ENCODE measurements at places on chromosomes 12 and 14.

DNA sequence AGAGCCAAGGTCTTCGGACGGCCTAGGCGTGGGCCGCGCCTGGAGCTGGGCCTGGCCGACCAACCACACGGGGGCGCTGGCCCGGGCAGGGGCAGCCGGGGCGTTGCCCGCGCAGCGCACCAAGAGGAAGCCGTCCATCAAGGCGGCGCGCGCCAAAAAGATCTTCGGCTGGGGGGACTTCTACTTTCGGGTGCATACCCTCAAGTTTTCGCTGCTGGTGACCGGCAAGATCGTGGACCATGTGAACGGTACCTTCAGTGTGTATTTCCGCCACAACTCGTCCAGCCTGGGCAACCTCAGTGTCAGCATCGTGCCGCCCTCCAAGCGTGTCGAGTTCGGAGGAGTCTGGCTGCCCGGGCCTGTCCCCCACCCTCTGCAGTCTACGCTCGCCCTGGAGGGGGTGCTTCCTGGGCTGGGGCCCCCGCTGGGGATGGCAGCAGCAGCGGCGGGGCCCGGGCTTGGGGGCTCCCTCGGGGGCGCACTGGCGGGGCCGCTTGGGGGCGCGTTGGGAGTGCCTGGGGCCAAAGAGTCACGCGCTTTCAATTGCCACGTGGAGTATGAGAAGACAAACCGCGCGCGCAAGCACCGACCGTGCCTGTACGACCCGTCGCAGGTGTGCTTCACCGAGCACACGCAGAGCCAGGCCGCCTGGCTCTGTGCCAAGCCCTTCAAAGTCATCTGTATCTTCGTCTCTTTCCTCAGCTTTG is 4.4 kb upstream of the SHMT2 start:
- peak; percentile 84 for DNase-seq

DNA sequence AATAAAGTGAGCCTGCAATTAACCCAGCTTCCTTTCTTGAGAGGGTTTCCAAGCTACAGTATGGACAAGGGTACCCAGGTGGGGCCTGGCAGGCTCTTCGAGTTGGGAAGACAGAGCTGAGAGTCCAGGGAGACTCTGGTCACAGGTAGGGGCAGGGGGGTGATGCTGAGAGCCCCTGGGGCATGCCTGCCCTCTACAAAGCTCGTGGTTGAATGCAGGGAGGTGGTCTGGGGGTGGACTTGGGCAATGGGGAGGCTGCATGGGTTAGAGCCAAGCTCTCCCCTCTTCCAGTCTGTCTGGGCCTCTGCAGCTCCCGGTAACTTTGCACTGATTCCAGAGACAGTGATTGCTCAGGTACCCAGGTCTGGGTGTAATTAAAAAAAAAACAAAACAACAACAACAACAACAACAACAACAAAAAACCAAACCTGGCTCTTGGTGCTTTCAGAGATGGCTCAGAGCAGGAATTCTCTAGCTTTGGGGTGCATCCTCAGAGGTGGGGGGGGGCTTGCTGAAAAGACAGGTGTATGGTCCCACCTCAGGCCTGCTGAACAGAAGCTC is 30.8 kb upstream of the PPP2R5C start:
- no peak for DNase-seq

DNA sequence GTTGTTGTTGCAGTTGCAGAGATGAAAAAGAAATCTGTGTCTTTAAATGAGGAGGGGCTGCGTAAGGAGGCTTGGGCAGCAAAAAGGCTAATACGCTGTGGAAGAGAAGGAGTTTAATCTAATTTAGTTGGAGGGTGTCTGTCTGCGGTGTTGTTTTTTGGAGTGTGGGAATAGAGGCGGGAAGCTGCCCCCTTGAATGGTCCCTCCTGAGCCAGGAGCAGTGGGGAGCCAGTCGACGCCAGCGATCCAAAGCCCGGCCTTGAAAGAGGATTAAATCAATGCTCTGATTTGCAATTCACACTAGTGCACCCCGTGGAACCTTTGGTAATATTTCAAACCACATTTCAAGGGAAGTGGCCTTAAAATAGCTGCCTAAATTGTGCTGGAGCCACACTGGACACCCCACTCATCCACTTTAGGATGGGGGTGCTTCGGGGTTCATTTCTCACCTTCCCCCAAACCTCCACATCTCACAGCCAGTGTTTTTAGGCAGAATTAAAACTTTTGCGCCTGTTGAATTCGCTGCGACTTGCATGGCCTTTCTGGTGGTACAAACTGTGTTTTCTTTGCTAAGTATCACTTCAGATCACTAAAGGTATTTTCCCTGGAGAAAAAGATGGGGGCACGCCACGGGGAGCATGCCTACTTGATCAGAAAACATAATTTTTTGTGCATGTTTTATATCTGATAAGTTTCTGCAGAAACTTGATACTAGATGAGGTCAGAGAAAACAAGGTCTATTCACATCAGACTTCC is 4.1 kb upstream of the FZD10 start:
- DNase-seq, result no peak

- DNase-seq, result no peak
These were observed 33.2 kb upstream of the SFSWAP start for GRCh38 chr12:131677699-131678098.

DNA sequence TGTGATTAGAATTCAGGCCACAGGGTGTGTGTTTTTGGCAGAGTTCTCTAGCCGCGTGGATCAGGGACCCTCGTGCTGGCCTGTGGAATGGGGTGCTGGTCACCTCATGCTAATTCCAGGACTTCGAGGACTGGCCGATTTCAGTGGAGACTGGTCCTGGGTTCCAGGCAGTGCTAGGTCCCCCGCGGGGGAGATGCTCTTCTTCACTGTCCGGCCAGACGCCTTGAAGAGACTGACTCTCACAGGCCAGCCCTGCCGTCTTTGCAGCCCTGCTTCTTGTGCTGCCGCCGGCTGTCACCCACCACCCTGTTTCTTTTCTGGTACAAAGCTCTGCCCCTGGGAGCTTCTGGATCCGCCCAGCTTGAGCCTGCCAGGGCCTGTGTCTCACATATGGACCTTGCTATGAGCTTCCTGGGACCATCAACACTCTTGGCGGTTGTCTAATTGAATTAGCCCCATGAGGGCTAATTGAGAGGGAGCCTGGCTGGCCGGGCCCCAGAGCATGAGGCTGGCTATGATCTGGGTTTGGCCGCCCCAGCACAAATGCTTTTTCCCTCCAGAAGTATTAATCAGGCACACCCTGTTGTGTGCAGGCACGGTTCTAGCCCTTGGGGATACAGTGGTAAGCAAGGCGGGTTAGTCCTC is 8.2 kb downstream of the MLXIP start:
- no peak for DNase-seq

DNA sequence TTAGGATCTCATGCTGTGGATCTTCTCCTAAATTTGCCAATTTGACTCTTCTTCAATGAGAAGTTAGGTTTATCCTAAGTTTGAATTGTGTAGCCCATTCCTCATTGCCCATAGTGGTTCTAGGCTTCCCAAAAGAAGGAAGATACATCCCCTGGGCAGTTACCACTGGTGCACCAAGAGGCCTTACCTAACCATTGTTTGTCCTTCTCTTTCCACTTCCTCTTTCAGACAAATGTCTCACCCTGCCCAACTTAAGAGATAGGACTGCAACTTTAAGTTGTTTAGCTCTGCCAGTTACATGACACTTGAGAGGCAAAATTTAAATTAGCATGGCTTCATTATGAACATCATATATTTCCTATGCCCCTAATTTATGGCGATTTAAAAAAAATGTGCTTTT is 9.4 kb upstream of the KCNH3 start:
- peak; percentile 33 for DNase-seq

DNA sequence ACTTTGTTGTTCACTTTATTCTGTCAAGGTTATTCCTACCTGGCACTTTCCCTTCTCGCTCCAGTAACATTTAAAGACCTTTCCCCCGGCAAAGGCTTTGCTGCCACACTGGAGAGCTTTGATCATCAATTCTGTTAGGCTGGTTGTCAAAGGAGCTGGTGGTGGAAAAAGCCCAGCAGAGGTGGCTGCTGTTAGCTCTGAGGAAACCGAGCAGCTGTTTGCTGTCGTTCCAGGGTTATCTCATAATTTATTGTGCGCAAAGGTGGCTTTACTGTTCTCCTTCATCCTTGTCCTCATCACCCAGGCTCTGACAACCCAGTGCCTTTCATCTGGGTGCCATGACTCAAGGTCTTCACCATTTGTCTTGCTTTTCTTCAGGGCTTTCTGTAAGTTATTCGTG is 38.2 kb upstream of the CRADD start:
- DNase-seq, result no peak

GRCh38 chr12:55469291-55469690 is 647 bp downstream of the OR6C70 start:
- DNase-seq, result peak; percentile 18

GRCh38 chr12:71642264-71642663 is 21.4 kb downstream of the ZFC3H1 start:
- DNase-seq, result no peak

- no peak for DNase-seq
These were observed 24.2 kb upstream of the NEDD1 start for GRCh38 chr12:96882862-96883261.

GRCh38 chr14:92922883-92923743 is at the start of gene CHGA:
Gene CHGA, plus strand, starts transcription at chr14:92923150. Its CDS starts 210 bp downstream, at chr14:92923360.
- DNase-seq, result peak; percentile 66

GRCh38 chr14:97077253-97077653 is 280.1 kb downstream of the VRK1 start:
- DNase-seq, result peak; percentile 56

DNA sequence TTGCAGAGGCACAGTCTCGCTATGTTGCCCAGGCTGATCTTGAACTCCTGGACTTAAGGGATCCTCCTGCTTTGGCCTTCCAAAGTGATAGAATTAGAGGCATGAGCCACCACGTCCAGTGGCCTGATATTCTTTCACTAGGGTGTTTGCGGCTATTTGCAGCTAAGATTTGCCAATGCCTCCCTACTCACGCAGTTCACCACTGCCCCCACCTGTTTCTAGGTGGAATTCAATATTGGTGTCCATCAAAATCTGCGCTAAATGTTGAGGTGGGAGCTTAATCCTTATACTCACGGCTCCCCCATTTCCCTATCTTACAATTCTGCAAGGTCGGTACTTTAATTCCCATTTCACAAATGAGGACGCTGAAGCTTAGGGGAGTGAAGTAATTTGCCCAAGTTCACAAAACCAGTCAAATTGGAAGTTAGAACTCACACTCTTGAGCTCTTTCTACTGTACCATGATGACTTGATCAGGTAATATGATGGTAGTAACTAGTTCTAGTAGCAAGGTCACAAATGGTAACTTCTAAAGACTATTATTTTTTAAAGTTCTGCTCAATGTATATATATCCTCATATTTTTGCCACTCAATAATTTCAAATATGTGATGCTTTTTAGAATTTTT is 22.1 kb upstream of the LRRC9 start:
- peak; percentile 76 for DNase-seq

DNA sequence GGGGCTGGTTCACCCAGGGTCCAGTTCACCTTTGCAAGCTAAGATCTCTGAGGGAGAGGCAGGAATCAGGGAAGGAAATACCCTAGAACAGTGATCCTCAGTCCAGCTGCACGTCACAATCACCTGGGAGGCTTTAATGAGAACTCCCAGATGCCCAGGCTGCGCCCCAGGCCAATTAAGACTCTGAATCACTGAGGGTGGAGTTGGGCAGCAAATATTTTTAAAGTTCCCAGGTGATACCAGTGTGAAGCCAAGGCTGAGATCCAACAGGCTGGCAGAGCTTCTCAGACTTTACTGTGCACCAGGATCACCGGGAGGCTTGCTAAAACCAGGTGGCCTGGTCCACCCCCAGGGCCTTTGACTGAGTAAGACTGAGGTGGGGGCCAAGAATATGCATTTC is 23.8 kb downstream of the MYL2 start:
- no peak for DNase-seq

- no peak for DNase-seq
These were observed 10.4 kb downstream of the APPL2 start for GRCh38 chr12:105225505-105226015.

DNA sequence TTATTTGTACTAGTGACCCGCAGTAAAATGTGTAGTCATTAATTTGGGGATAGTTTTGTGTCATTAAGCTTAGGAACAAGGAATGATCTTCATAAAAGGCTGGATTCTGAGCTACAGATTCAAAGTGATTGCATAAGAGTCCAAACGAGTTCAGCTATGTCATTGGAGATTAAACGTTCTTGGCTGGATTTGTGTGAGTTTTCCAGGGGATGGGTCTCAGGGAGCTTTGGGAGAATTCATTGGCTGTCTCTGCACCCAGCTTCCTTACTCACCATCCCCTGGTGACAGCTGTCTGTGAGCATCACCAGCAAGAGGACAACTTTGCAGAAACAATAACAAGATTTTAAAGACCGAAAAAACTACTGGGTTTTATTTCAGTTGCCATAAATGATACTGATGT is 130.4 kb downstream of the DAAM1 start:
- no peak for DNase-seq

GRCh38 chr14:45194964-45195363 is 58.0 kb downstream of the MIS18BP1 start:
- DNase-seq, result no peak

- DNase-seq, result no peak
These were observed 22.4 kb upstream of the ANKLE2 start for GRCh38 chr12:132783917-132784531.

DNA sequence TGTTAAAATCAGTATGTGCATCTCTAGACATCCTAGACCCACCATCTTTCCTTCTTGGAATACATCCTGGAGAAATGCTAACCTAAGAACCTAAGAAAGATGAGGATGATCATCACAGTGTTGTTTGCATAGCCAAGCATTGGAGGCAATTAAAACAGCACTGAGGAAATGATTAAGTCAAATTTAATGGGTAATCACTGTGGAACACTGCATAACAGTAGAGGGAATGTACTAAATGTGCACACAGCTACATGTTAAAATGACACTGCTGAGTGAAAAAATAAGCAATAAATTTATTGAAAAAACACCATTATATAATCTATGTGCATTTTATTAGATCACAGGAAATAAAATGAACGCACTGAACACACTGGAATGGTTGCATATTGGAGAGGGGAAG is 987.1 kb upstream of the SEL1L start:
- DNase-seq, result no peak

DNA sequence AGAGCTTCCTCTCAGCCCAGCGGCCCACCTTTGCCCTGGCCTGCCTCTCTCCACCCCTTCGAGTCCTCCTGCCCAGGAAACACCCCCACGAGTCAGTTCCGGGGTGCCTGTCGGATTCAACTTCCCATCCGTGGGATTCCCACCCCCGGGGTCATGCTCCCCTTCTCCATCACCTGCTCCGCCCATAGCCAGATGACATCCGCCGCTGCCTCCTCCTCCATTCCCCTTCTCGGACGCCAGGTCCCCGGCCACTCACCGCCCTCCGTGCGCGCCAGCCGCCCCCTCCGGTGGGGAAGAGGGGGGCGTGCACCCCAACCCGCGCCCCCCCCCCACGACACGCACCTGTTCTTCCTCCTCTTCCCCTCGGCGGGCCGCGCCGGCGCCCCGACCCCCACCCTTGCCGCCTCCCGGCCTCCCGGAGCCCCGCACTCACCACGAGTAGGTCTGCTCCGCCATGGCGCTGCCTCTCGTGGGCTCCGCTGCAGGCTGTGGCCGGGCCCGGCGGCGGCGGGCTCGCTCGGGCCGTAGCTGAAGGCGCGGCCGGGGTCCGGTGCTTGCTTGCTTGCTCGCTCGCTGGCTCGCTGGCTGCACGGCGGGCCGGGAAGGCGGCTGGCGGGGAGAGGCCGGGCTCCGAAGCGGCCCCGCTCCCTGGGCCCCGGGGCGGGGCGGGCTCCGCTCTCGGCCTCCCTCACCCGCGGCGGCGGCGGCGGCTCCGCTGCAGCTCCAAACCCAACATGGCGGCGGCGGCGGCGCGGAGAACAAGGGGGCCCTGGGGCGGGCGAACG is 554 bp downstream of the SPPL3 start:
- DNase-seq, result peak; percentile 80
